Activated CD4-positive, alpha-beta T cell treated with anti-CD3 and anti-CD28 coated beads for 4 hours (primary cell): ENCODE measurements at places on chromosomes 16 and 17.

- no peak for DNase-seq
Measured at GRCh38 chr17:15236281-15237105, 28.6 kb downstream of the PMP22 start.

- no peak for DNase-seq
Measured at GRCh38 chr17:38960402-38960801, 6.8 kb downstream of the FBXO47 start.

DNA sequence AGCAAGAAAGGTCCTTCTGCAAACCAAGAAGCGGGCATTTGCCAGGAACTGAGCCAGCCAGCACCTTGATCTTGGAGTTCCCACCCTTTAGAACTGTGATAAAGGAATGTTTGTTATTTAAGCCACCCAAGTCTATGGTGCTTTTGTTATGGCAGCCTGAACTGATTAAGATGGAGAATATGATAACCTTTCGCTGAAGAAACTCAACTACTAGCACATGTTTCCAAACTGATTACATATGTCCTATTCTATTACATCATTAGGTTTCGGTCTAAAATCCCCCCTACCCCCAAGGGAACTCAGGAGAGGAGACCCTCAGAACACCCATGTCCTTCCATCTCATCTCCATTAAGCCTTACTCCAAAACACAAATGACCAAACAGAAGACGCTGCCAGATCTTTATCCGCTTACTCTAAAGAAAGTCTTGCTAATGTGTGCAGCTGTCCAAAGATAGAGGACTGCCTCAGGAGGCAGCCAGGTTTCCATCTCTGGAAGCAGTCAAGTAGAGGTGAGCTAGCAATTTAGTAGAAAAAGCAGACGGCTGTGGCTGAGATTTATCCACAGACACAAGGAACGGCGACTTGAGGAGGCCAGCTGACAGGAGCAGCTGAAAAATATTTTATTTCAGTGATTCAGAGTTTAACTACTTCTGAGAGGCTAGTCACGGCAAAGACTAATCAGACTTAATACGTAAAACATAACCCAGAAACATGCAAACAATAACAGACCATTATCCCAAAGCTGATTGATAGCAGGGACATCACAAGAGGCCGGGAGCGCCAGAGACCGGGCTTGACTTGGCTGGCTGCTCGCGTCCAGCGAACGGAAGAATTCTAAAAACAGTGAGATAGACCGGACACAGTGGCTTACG is 611.4 kb upstream of the CDH5 start:
- no peak for DNase-seq

GRCh38 chr16:84503751-84504395 is 586 bp downstream of the MEAK7 start:
- no peak for DNase-seq

DNA sequence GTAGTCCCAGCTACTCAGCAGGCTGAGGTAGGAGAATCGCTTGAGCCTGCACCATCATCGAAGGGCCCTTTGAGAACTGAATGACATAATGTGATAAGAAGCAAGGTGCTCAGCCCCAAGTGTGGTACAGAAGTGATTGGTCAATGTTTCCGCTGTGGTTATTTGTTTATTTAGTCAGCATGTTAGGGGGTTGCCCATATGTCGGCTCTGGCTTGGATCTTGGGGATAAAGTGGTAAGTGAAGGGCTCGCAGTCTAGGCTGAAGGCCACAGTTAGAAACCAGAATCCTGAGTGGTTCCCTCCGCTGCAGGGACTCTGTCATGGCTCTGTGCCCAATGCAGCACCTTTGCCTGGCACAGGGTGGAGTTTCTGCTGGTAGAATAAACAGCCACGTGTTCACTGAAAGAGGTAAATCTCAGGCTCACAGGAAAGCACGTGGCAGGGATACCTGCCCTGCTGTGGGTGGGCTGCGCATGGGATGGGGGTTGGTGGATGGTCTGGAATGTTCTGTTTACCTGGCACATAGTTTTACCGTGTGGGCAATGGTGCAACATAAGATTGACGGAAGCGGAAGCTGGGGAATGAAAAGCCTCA is 35.4 kb downstream of the SYT17 start:
- no peak for DNase-seq

DNA sequence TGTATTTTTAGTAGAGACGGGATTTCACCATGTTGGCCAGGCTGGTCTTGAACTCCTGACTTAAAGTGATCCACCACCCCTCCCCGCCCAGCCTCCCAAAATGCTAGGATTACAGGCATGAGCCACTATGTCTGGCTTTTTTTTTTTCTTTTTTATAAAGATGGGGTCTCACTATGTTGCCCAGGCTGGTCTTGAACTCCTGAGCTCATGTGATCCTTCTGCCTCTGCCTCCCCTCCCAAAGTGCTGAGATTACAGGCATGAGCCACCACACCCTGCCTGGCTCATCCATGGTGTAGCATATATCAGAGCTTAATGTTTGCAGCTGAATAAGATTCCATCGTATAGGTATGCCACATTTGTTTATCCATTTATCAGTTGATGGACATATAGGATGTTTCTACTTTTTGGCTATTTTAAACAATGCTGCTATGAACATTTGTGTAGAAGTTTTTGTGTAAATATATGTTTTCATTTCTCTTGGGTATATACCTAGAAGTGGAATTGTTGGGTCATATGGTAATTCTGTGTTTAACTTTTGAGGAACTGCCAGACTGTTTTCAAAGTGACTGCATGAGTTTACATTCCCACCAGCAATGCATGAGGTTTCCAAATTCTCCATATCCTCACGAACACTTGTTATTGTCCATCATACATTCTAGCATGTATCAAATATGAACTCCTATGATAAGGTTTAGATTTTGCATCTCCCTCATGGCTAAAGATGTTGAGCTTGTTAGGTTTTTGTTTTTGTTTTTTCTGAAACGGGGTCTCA is 55.7 kb upstream of the HAS3 start:
- DNase-seq, result no peak

DNA sequence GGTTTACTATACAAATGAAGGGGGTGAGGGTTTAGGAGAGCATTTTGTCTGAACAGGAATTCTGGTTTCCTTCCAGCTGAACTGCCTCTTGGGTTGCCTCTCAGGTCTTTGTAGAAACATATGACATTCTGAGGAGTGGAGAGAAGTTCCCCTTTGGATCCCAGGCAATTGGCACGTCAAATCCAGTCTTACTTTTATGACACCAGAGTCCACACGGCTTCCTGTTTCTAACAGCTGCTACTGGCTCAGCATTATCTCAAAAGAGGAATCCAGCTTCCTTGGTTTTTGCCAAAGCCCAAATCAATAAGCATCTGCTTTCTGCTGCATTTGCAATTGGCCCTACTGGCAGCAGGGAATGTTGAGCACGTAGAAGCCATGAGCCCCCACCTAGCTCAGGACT is 97.6 kb upstream of the FAM20A start:
- no peak for DNase-seq

GRCh38 chr17:33199571-33200510 is 93.3 kb downstream of the ASIC2 start:
- no peak for DNase-seq

DNA sequence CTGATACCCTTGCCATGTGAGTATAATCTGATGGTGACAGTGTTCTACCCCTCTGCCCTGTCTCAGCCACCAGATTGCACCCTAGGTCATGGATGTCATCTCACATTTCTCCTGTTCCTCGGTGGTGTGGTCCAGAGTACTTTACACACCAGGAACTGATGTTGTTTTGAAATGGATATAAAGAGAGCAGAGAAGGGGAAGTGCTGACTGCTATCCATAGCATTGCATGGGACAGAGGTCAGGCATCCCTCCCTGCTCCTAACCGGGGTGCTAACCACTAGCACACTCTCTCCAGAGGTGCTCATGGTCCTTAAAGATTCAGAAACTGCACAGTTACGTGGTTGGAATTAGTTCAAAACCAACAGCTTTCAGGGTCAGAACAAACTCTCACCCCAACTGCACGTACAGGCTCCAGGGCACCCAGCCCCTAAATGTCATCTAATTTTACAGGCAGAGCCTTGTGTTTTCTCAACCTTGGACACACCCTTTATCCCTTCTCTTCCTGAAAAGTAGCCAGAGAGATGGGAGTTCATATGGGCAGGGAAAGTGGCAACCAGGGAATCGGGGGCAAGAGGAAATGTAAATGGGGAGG is 16.3 kb downstream of the TTLL6 start:
- DNase-seq, result no peak
